ENCODE measurements at places on chromosomes 4 and X.
A peak's percentile ranks its signal among the peaks of the same experiment; 100 is the strongest.

DNA sequence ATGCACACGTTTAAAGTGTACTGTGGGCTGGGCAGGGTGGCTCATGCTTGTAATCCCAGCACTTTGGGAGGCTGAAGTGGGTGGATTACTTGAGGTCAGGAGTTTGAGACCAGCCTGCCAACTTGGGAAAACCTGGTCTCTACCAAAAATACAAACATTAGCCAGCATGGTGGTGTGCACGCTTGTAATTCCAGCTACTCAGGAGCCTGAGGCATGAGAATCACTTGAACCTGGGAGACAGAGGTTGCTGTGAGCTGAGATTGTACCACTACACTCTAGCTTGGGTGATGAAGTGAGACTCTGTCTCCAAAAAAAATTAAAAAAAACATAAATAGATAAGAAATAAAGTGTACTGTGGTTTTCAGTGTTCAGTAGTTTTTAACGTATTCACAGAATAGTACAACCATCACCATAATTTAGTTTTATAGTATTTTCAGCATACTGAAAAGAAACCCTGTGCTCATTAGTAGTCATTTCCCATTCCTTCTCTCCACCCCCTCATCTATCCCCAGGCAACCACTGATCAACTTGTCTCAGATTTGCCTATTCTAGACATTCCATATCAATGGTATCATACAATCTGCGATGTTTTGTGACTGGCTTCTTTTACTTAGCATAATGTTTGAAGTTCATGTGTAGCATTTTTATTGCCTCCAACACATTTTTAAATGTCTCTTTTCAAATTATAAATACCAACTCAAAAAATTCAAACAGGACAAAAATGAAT lies 19.1 kb downstream of the SLAIN2 start:
- no peak for DNase-seq

GRCh38 chr4:69489856-69490255 lies 5.8 kb downstream of the UGT2B4 start:
- no peak for DNase-seq

DNA sequence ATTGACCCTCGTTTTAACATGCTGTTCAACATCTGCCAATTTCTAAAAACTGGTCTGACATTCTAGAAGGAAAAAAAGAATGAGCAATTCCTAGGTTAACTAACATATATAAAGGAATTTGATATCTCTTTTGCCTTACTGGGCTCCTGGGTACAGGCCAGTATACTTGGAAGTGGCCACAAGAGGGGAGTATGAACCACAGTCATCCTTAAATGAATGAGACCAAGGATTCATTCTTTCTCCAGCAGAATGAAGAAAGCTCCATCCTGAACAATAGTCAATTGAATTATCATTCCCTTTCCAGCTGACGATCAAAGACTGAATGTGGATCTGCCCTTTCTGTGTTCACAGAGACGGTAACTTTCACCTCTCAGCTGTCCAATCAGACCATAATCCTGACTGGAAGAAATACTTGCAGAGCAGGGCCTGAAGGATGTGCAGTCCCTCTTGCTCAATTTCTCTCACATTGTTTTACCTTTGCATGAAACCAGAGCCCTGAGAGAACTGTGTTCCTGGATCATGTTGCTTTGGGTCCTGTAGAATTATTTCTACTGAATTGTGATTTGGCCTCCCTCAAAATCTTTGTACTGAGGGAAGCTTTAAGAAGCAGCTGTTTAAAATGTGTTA lies 14.8 kb upstream of the SPARCL1 start:
- DNase-seq: no peak

- DNase-seq: no peak
Measured at GRCh38 chr4:151575646-151576045, 166.7 kb downstream of the FHIP1A start.

DNA sequence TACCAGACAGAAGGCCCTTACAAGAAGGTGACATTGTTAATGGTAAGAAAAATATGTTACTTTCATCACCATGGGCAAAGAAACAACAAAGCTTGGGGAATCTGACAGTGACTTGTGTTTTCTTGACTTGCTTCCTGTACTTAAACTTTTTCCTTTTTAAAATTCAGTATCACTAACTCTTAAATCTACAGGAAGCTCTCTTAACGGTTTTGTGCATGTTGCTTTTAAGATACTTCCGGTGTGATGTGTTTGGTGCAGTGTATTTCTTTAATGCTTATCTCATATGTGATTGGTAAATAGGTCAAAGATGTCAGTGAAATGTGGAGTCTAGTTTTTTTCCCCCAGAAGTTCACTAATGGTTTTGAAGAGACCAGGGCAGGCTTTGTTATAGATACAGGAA lies 45.2 kb downstream of the ADH5 start:
- DNase-seq: no peak

- no peak for DNase-seq
Measured at GRCh38 chr4:112073181-112073580, 72.1 kb upstream of the FAM241A start.

DNA sequence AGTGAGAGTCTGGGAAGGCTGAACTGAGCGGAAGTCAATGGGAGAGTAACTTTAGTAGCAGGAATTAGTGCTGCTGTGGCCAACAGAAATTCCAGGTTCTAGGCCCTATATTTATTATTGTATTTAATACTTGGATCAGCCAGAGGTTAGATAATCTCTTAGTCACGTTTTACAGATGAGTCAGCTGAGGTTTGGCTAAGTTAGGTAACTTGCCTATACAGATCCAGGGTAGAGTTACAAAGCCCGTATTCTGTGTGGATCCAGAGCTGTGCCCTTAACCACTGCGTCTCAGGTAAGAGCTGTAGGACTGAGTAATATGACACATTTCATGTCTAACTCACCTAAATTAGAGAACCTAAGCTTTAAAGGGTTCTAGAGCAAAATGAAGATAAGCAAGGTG lies 20.5 kb downstream of the PSMD10 start:
- DNase-seq: no peak

DNA sequence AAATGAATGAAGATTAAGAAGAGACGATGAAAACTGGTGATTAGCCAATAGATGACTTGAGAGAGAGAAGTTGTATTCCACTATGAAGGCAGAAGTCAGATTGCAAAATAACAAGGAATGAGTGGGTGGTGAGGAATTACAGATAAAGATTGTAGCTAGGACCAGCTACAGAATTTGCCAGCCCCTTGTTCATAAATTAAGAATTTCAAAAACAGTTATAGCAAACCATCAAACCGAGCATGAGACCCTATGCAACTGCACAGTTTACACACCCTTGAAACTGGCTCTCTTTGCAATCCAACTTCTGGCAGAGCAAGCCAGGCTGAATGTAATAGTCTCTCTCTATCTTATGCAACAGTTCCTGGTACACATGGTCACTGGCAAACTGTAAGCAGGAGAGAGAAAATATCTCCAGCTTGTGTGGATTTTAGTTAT lies 35.2 kb downstream of the STAP1 start:
- DNase-seq: no peak

DNA sequence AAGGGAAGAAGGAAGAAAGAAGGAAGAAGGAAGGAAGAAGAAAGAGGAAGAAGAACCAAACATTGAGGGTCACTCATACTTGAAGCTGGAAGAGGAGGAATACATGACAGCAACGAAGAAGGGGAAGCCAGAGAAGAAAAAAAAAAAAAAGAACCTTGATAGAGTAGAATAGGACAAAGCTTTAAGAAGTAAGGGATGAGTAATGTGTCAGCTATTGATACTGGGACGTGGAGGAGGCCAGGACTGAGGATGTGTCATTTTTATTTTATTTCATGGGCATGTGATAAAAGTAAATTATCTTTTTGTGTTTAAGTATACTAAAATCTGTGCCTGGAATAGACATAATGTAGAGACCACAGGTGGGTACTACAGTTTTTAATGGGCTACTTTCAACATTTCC lies 6.4 kb downstream of the EDA2R start:
- no peak for DNase-seq

DNA sequence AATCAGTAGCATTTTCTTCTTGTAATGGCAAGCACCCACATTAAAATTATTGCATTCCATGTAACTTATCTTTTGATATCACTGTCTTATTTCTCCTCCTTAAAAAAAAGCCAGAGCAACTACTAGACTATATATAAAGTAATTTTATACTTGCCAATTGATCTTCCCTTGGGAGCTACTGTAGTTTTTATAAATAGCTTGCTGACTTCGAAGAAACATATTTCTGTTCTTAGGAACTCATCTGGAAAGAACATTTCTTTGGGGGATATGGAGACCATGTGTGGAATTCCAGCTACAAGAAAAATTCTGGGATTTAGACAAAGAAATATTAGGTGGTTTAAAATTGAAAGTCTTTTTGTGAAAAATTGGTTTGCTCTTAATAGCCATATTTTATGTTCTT lies 94.9 kb downstream of the BMPR1B start:
- no peak for DNase-seq

GRCh38 chr4:62457356-62457755 lies 1257.2 kb downstream of the ADGRL3 start:
- DNase-seq: no peak

DNA sequence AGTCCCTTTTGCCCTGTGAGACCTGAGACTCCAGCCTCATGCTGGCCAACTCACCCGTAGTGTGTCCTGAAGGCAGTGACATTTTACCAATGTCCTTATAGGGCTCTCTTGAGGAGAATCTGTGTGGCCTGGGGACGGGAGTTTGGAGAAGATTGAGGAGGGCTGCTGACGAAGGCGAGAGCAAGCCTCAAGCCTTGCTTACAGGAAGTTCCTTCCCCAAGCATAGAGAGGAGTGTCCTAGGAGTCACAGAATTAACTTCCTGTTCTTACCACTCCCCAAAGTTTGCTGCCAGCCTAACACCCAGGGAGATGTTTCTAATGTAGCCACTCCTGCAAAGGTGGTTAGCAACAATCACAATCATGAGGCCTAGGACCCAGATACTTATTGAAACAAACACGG lies at the start of gene NXF3:
Gene NXF3 (minus strand): TSS at position 202 of the 400 bp plus-strand sequence. CDS start 120 bp downstream, at position 82.
- DNase-seq: no peak

GRCh38 chr4:110412354-110413065 lies 63.4 kb upstream of the ENPEP start:
- DNase-seq: no peak

DNA sequence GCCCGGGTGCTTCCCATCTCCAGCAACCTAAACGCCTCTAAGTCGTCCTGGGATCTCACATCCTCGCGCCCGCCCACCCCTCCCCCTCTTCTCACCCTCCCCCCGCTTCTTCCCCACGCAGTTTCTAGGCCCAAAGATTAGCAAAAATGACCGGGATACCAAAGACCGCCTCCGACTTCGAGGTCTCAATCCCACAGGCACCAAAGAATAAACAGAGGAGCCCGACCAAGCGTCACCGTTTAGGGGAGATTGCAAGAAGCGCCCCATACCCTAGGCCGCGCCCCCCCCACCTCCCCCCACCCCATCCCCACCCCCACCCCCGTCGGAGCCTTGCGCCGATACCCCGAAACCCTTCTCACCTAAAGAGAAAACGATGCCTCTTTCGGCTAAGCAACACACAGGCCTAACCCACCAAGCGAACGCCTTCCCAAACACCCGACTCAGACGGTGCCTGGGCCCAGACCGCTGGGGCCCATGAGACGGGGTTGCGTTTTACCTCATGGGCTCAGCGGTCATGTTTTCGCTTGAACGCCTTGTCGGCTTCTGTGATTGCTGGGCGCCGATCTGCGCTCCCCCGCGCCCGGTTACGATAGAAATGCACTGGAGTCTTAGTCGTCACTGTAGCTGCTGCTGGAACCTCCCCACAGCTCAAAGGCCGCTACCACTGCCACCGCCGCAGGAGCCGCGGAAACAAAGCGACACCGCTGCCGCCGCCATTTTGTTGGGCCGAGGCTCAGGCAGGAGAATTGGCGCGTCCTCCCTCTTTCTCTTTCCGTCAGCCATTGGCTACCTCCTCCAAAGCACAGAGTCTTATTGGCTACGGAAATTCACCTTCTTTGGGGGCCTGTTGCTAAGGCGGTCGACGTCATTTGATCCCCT lies at the start of gene ATRX:
Gene ATRX (minus strand): TSS at position 731 of the 879 bp plus-strand sequence. CDS start 215 bp downstream, at position 516.
- peak; percentile 70 for DNase-seq

- no peak for DNase-seq
Measured at GRCh38 chr4:88752076-88752463, 54.4 kb upstream of the NAP1L5 start.

- no peak for DNase-seq
Measured at GRCh38 chr4:59057804-59058203, 1947.6 kb upstream of the IGFBP7 start.

DNA sequence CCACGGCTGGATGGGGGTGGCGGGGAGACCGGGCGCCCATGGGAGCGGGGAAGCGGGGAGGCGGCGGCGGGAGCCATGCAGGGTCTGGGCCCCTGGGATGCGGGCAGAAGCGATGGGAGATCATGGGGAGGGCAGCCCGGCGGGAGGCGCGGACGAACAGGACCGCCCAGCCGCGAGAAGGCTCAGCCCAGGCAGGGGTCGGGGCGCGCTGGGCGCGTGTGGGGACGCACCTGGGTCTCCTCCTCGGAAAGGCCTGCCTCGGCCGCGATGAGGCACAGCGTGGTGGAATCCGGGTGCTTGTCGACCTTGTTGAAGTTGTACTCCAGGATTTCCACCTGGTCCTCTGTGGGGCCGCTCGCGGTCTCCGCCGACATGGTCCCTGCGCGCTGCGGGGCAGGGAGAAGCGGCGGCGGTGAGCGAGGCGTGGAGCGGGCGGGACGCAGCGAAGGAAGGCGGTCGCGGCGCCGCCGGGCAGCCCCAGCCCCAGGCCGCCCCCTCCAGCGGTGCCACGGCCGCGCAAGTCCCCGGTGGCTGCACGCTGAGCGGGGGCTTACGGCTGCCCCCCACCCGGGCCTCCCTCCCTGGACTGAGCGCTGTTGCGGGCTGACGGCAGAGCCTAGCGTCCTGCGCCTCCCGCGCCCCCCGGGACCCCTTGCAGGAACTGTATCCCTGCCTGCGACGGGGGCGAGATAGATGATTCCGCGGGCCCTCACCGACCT lies 25.3 kb downstream of the HOPX start:
- DNase-seq: no peak

GRCh38 chrX:134753718-134754008 lies 95.4 kb upstream of the PLAC1 start:
- no peak for DNase-seq

GRCh38 chrX:80876877-80877276 lies 67.2 kb upstream of the BRWD3 start:
- DNase-seq: no peak

DNA sequence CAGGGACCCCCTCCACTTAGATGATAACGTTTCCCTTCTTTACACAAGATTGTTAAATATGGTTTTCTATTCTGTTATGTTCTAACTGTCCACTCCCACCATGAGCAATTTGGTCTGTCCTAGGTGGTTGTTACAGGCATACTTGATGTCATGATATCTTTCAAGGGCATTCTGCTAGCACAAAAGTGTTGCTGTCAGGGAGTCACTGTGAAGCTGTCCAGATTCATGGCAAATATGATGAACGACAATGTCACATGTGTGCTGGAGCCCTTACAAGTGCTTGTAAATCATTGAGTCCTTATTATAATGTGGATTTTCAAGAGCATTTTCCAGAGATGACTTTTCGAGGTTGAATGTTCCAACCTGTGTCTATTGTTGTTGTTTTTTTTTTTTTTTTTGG lies 1250.7 kb upstream of the PRKX start:
- no peak for DNase-seq
